ENCODE measurements at places on chromosomes 2 and 18.

DNA sequence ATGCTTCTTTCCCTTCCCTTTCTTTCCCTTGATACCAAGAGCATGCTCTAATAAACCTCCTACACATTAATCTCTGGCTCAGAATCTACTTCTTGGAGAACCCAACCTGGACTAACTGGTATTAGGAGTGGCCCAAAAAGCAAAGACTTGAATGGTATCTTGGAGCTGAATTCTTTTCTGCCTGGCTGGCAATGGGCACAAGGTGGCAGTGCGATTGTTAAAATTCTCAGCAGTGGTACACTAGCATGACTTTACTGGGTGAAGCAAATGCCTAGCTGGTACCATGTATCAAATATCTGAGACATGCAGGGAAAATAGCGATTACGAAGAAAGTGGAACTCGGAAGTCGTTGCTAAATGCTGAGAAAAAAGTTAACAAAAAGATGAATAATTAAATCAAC is 376.1 kb downstream of the XIRP2 start:
- peak; percentile 0 for DNase-seq

DNA sequence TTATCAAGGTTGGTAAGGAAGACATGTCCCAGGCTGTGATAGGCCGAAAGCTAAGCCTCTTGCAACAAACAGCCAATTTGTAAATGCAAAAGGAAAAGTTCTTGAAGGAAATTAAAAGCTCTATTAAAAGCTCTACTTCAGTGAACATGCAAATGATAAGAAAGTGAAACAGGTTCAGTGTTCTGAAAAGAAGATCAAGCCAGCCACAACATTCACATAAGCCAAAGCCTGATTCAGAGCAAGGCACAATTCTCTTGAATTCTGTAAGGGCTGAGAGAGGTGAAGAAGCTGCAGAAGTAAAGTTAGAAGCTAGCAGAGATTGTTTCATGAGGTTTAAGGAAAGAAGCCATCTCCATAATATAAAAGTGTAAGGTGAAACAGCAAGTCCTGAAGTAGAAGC is 1259.5 kb upstream of the PIK3C3 start:
- no peak for DNase-seq

DNA sequence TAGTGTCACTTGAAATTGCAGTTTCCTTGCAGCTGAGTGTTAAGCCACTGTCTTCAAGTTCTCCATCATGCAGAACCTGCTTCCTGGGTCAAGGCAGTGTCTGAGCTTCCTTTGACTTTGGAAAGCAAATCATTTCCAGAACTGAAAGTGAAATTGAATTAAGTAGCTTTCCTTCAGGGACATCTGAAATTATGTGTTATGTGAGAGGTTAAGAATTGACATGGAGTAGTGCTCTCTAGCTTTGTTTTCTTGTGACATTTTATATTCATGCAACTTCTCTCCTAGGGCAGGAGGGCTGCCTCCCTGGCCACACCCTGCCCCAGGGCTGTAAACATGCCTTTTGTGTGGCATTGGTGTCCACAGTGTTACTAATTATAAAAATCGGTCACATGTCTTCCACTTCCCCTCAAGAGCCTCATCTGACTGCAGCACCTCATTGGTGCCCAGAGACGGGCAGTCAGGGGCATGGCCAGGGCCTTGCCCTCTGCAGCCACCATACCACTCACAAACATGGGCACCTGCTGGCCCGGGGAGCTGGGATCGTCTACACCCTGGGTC is 14.4 kb downstream of the RAB12 start:
- DNase-seq: no peak

GRCh38 chr2:9744256-9745004 is 98.8 kb upstream of the TAF1B start:
- DNase-seq: no peak

- no peak for DNase-seq
These were observed 155.0 kb upstream of the SLC8A1 start for GRCh38 chr2:40606862-40607261.

Measured in substantia nigra (tissue), 51 donors.